Stimulated activated CD8-positive, alpha-beta memory T cell treated with anti-CD3 and anti-CD28 coated beads, Interleukin-12 subunit alpha, Interleukin-12 subunit beta, amount 100 ng/mL, for 4 hours (primary cell): ENCODE measurements at places on chromosomes 11 and 22.
A peak's percentile ranks its signal among the peaks of the same experiment; 100 is the strongest.

GRCh38 chr11:117877120-117877784 lies 794 bp upstream of the FXYD6 start:
- no peak for DNase-seq

GRCh38 chr11:98710986-98711385 lies 309.8 kb upstream of the CNTN5 start:
- DNase-seq: no peak

- no peak for DNase-seq
Measured at GRCh38 chr11:67405688-67406339, 1.9 kb downstream of the TBC1D10C start.

DNA sequence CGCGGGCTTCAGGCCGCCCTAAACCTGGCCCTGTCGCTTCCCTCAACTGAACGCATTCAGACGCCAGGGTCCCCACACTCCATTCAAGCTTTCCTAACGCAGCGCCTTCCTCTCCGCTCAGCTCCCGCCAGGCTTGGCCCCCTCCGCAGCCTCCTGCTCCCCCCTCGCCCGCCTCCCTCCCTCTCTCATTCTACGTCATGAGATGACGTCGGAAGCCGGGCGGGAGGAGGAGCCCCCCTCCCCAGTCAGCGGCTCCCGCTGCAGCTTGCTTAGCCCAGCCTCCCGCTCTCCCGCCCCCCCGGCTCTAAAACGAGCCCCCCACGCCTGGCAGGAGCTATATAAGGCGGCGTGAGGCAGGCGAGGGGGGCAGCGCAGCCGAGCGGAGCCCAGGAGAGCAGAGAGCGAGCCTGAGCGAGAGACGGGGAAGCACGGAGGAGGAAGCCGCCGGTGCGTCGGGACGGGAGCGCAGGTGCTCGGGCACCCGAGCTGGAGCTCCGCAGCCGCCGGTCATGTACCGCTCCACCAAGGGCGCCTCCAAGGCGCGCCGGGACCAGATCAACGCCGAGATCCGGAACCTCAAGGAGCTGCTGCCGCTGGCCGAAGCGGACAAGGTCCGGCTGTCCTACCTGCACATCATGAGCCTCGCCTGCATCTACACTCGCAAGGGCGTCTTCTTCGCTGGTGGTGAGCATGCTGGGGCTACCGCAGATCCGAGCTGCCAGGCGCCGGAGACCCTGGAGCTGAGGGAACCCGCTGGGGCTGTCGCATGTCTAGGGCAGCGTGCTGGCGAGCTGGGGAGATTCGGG lies at the start of gene NPAS4:
Gene NPAS4, plus strand, starts transcription at position 365 of the 806 bp plus-strand sequence. Its CDS starts 145 bp downstream, at position 510.
- no peak for DNase-seq

DNA sequence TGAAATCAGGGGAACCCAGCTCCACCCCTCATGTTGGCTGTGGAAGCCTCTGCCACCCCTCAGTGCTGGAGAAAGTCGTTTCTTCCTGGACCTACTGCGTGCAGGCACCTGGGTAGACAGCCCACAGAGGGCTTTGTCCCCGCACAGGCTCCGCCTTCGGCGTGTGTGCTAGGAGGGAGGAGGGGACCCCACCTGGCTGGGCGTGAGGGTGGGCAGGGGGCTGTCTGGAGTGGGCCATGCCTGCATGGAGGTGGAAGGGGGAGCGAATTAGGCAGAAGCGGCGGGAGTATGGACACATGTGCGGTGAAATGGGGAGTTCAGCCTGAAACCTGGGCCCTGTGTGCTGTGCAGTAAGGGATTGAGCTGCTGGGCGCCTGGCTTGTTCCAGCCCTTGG lies 49.3 kb downstream of the FBLN1 start:
- DNase-seq: no peak

- no peak for DNase-seq
Measured at GRCh38 chr11:116481126-116481675, 291.6 kb downstream of the BUD13 start.

GRCh38 chr11:76291576-76292526 lies 85.5 kb upstream of the WNT11 start:
- no peak for DNase-seq

GRCh38 chr11:57349491-57350274 lies 11.5 kb downstream of the P2RX3 start:
- DNase-seq: peak; percentile 34

DNA sequence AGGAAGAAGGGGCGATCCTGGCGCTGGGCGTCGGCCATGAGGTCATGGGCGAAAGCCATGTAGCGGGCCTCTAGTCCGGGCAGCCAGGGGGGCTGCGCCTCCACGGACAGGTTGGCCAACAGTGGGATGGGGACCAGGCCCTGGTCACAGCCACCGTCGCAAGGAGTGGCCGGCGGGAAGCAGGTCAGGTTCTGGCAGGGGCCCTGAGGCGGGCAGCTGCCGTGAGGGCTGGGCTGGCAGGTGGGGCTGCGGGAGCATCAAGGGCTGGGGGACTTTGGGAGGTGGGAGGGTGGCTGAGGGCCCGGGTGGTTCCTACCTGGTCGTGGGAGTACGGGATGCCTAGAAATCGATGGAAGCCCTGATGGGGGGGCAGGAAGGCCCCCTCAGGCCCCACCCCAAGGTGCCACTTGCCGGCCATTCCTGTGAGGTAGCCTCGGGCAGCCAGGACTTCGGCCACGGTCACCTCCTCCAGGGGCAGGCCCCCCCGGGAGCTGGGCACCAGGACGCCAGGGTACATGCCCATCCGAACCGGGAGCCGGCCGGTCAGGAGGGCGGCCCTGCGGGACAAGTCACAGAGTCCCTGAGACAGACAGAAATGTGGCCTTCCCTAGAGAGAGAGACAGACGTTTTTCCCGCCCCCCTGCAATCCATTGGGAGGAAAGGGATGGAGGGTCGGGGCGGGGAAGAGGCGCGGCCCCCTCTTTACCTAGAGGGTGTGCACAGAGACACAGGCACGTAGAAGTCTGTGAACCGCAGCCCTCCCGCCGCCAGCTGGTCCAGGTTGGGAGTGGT lies 906 bp downstream of the ARSA start:
- DNase-seq: no peak

DNA sequence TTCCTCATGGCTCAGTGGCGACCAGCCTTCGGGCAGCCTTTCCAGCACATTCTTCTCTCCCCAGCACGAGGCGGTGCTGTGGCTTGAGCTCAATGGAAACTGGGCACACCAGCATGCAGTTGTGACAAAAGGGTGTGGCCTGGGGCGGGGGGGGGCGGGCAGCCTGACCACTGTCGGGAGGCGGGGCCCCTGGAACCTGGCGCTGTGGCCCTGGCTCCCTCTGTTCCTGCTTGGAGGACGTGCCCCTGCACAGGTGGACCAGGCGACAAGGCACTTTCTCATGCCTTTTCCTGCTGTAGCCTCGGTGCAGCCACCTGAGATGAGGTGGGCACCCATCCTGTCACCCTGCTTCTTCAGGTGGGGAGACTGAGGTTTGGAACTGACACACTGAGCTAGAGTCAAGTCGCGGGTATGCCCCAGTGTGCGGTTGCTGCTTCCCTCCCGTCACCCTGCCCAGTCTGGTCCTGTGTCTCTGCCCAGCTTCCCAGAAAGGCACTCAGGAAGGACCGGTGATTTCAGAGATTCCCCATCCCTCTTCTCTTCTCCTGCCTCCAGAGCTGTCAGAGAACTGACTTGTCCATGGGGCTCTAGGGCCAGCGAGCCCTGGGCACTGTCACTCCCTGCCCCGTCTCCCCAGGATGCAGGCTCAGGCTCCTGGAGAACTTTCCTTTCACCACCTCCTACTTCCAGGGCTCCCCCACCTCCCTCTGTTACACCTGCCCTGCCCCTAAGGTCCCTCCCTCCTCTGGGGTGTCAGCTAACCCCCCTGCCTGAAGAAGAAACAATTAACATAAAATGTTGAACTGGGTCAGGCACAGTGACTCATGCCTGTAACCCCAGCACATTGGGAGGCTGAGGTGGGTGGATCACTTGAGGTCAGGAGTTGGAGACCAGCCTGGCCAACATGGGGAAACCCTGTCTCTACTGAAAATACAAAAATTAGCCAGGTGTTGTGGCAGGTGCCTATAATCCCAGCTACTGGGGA lies 9.9 kb downstream of the B3GAT1 start:
- DNase-seq: no peak

- DNase-seq: no peak
Measured at GRCh38 chr11:66967670-66968425, 7.3 kb upstream of the C11orf86 start.

DNA sequence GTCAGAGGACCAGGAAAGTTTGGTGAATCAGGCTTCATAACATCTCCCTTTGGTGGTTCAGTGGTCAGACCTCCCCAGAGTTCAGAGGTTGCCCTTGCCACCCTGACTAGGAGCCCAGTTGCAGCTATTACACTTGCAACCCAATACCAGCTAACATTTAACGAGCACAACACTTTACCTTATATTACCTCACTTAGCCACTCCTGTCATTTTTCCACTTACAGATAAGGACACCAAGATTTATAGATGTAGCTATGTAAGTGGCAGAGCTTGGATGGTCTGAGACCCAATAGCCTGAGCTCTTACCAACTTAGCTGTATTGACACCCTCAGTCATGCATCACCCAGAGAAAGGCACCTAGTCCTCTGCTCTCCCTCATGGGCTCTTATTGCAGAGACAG lies 234.7 kb downstream of the INSC start:
- no peak for DNase-seq

- DNase-seq: no peak
Measured at GRCh38 chr22:29030016-29030617, 31.5 kb downstream of the C22orf31 start.

DNA sequence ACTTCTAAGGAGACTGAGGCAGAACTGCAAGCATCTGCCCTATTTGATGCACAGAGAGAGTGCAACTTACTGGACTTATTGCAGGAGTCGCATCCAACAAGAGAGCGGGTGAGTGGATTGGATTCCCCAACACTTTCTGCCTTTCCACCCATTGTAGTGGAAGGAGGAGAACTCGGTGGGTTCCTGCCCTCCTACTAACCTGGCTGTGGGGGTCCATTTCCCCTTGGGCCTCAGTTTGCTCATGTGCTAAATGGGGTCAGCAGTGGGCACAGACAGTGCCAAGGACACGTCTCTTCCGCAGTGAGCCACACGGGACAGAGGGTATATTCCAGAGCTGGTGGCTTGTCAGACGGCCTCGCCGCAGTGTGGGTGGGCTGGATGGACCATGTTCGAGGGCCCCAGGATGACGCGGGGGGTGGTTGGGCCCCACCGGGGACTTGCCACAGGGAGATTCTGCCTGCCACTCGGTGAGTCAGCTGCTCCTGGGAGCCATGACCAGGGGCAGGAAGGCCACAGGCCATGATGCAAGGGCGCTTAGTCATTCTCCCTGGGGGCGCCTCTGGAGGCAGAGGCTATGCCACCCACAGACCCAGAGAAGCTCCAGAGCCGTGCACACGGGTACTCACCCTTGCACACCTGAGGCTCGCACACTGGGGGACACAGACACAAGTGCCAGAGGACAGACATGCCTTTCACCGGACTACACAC lies 8.2 kb downstream of the ALX4 start:
- no peak for DNase-seq

DNA sequence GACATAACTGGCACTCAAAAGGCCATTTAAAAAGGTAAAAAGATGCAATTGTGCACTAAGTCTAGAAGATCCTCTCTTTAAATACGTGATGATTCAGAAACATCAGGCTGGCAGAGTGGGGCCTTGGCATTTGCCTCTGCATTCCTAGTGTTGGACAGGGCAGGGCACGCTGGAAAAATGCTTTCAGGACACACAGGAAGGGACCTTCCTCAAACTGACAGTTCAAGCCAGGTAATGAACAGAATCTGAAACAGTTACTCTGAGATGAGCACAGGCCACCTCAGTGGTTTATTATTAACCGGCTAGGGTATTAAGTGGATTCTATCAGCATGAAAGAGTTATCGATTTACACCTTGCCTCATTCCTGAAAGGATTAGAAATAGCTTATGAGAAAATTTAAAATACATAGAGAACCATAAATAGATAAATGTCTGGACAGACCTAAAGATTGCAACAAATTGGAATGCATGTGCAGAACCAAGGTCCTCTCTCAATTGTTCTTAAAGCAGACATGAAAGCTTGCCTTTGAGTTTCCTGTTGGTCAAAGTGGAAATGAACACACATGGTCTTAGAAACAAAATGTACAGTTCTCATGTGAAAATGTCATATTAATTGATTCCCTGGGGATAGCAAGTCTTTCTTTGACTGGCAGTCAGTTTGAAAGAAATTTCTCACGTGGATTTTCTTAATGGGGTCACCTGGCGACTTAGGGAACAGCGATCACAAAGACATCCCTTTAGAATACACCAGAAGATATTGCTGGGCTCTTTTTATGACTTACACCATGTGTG lies 21.5 kb upstream of the CSNK2A3 start:
- no peak for DNase-seq

- no peak for DNase-seq
Measured at GRCh38 chr22:26888887-26889286, 231.5 kb downstream of the MIAT start.

GRCh38 chr22:22948651-22949571 lies 61.3 kb downstream of the IGLL5 start:
- DNase-seq: no peak

GRCh38 chr22:40819599-40820140 lies 524 bp upstream of the SLC25A17 start:
- no peak for DNase-seq
